ENCODE measurements at places on chromosomes 1 and 21.

DNA sequence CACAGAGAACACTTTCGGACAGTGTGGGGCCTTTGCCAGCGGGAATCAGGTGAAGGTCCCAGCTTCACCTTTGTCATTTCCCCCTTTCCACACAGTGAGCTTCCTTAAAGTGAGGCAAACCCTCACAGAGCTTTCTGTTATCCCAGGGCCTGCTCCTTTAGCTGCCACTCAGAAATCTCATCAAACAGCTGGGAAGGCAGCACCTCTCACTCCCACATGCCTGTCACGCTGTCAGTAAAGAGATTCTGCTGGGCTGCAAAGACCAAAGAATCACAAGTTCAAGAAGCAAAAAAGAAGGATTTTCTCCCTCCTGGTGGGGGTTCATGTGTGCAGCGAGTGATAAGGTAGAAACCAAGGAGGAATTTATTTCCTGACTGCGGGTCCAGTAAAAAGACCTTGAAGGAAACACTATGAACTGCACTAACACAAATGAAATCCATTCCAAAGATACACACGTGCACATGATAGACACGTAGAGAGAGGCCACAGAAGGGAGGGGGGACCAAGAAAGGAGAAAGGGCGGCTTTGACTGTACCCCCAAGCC is 44.0 kb downstream of the HTR6 start:
- no peak for DNase-seq

DNA sequence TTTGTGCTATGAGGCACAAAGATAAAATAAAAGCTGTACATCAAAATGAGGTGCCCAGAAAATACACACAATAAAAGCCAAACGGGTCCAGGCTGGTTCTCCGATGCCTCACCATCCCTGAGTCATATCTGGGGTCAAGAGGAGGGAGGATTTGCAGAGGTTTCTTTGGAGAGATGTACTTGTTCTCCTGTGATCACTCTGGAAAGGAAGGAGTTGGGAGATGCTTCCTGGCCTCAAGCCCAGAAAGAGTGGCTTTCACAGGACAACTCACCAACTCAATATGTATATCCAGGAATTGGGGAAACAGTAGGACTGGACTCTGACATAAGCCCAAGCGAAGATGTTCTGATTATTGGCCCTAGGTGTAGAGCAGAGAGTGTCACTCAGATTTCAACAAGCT is 51.9 kb downstream of the DIPK1A start:
- no peak for DNase-seq

DNA sequence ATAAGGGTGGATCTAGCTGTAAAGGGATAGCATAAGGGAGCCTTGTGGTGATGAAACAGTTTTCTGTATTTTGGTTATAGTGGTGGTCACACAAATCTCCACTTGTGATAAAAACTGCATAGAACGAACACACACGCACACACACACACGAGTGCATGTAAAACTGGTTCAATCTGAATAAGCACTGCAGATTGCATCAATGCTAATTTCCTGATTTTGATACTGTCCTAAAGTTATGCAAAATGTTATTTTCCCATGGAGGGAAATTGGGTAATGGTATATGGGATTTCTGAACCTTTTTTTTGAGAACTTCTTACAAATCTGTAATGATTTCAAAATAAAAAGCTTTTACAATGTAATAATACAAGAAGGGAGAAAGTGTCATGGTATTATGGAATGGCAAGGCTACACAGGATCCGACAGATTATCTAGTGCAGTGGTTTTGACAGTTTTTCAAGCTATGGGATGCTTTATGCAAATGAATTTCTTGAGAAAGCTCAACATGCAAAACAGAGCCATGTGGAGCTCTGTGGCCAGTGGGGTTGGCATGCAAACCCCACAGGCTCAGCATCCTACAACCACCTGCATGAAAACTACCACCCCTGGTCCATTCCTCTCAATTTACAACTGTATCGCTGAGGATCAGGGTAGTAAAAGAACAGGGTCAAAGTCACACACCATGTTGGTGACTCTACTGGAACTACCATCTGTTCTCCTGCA is 18.8 kb downstream of the SLC41A1 start:
- DNase-seq = no peak

GRCh38 chr1:95308276-95309030 is 74.4 kb downstream of the RWDD3 start:
- no peak for DNase-seq

DNA sequence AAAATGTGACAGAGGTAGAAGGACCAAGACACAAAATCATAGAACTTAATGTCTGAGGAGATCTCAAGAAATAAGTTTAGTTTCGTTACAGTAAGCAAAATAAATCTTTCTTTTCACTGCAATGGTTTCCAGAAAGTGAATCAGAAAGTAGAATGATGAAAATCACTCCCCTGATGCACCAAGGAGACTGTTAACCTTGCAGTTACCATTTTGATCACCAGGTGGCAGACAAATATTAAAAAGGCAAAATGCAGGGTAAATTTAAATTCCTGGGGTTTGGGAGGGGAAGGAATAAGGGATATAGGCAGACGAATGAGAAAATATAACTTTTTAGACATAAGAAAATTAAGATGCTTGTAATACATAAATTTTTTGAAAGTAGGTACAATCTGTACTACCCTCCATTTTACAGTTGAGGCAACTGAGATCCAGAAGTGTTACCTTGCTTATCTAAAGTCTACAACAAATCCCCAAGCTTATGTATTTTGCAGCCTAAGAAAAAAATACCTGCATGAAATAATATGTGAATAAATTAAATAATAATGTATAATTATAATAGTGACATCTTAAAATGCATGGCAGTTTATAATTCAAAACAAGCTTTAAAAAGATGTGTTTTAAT is 253.2 kb downstream of the CRB1 start:
- DNase-seq = no peak

All from activated B cell treated with CpG ODN at 0.5 μM for 24 hours (primary cell).